ENCODE measurements at places on chromosomes 6 and 20. TPM values are rescaled to one million over a fixed set of nuclear protein-coding genes. Genes with fewer than 3 reads are reported as not detected.

The SAMD5 gene
- polyA plus RNA-seq = 32.8 TPM

The MYLIP gene
- 41.1 TPM for polyA plus RNA-seq

The C20orf173 gene
- not detected for polyA plus RNA-seq

GRCh38 chr20:63775096-63775978, 35.8 kb downstream of the SLC2A4RG start:
- peaks cover 20% of the 10 kb centered on the region for H3K27me3 ChIP-seq
- H3K4me1 ChIP-seq = peaks cover 9% of the 10 kb centered on the region
- DNase-seq = peak; percentile 38
- no peak overlapping the region for H3K4me3 ChIP-seq
- no peak overlapping the region for H3K27ac ChIP-seq
- H3K36me3 ChIP-seq = no peaks in the 10 kb centered on the region

DNA sequence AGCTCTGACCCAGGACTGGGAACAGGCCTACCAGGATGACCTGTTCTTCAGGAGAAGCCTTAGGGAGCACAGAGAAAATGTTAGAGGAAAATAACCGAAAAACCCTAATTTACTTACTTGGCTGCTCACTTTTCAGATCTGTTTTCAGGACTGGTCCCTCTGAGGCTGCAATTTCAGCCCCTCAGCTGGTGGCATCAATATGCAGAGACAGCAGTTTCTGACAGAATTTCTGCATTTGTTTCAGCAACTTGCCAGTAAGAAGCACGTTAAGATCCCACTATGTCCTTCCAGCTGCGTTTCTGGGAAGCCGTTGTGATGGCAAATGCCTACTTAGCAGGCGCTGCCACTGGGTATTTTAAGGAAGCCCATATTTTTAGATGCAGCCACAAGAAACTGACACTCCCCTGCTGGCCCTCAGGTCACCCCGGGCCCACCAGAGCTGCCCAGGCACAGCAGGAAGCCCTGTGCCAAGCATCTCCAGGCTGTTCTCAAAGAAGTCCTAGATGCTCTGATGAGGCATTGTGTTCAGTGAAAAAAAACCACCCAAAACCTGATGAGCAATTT, 7.5 kb downstream of the YTHDF1 start:
- H3K27me3 ChIP-seq = no peaks in the 10 kb centered on the region
- H3K36me3 ChIP-seq = peaks cover 74% of the 10 kb centered on the region
- H3K27ac ChIP-seq = no peak overlapping the region

- H3K4me3 ChIP-seq = no peak overlapping the region
- H3K27ac ChIP-seq = no peak overlapping the region
- H3K36me3 ChIP-seq = no peaks in the 10 kb centered on the region
- no peak for DNase-seq
- no peaks in the 10 kb centered on the region for H3K27me3 ChIP-seq
These were observed 483.8 kb upstream of the EYS start for GRCh38 chr6:66190858-66191257.

DNA sequence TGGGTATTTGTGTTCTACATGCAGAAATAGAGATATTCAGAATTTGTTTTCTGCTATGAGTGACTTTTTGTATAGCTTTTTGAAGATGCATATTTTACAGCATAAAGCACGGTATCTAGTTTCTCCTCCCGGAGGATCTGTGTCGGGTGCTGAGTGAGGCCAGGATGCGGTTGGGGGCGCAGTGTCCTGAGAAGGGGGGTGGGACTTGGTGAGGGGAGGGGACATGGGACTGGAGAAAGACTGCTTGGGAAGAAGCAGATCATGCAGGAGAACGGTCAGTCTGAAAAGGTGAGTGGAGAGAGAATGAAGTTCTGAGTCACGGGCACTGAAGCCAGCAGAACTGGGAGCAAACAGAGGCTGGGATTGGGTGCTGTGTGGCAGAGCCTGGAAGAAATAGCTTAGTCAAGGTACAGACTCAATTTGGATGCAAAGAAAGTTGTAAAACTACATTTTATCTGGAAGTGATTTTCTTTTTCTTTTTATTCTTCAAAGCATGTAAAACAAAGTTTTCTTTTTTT, 44.0 kb downstream of the STX11 start:
- no peaks in the 10 kb centered on the region for H3K4me1 ChIP-seq
- DNase-seq = no peak
- no peaks in the 10 kb centered on the region for H3K36me3 ChIP-seq

DNA sequence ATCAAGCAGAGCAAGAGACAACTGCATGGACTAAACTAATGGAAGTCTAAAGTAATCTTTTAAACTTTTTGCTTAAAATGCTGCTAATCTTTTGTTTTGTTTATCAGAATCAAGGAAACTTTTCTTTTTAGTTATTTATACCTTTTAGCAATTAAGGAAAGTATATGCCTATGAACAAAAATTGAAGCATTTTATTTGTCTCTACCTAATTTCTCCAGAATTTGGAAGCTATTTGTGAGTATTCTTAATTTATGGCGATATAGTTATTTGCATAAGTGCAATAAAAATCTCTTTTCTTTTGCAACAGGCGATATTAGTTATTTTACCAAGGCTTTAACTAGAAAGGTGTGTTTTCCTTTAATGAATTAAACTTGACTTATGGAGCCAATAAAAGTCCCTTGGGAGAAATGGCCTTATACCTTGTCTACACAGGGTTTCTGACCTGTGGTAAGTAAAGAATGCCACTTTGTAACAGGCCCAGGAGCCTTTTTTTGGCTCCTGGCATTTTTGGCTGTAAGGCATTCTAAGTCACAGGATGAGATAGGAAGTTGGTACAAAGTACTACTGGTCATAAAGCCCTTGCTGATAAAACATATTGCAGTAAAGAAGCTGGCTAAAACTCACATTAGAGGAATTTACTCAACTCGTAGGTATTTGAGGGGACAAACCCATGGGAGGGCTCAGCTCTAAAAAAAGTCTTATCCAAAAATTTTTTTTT, 37.2 kb downstream of the TMEM14A start:
- no peak overlapping the region for H3K4me3 ChIP-seq
- H3K36me3 ChIP-seq = no peaks in the 10 kb centered on the region
- H3K27ac ChIP-seq = no peak overlapping the region
- DNase-seq = peak; percentile 6
- H3K27me3 ChIP-seq = no peaks in the 10 kb centered on the region

DNA sequence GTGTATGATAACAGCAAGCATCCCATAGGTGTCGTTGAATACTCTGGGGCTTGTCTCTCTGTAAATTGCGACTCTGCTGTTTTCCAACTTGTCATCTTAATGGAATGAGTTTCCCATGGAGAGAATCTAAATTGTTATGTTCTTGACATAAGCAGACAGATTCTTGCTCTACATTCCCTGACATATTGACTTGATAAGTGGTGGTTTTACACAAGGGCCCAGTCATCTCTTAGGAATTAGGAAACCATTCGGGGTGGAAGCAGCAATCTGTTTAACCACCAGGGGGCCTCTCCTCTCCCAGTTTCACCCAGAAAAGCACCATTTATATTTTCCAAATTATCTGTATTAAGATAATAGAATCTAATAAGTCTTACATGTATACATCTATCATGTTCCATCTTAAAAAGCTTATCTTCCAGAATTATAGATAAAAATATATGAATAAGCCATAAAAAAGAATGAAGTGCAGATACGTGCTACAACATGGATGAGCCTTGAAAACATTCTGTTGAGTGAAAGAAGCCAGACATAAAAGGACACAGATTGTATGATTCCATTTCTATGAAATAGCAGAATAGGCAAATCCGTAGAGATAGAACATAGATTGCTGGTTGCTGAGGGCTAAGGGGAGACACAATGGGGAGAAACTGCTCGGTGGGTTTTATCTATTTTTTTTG, 23.1 kb upstream of the MROH8 start:
- no peaks in the 10 kb centered on the region for H3K4me1 ChIP-seq
- peak overlapping the region; percentile 43 for H3K27ac ChIP-seq
- peak; percentile 33 for DNase-seq
- H3K27me3 ChIP-seq = no peaks in the 10 kb centered on the region

DNA sequence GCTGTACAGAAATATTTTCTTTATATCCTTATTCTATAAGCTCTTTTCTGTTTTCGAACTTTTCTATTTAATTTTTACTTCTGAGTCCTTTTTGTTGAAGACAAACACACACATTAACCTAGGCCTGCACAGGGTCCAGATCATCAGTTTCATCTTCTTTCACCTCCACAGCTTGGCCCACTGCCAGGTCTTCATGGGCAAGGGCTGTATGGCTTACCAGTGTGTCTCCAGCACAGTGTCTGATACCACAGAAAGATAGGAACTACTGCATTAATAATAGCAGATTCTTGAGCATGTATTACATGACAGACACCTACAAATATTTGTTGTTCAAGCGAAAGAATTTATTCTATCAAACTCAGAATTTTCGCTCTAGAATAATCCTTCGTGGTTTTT, 24.4 kb downstream of the QKI start:
- no peaks in the 10 kb centered on the region for H3K36me3 ChIP-seq
- no peak overlapping the region for H3K4me3 ChIP-seq
- H3K27ac ChIP-seq = no peak overlapping the region
- H3K4me1 ChIP-seq = no peaks in the 10 kb centered on the region
- no peak for DNase-seq
- peaks cover 8% of the 10 kb centered on the region for H3K27me3 ChIP-seq

GRCh38 chr6:67935976-67936477, 699.1 kb upstream of the ADGRB3 start:
- H3K4me3 ChIP-seq = no peak overlapping the region
- H3K4me1 ChIP-seq = no peaks in the 10 kb centered on the region
- H3K27ac ChIP-seq = no peak overlapping the region

DNA sequence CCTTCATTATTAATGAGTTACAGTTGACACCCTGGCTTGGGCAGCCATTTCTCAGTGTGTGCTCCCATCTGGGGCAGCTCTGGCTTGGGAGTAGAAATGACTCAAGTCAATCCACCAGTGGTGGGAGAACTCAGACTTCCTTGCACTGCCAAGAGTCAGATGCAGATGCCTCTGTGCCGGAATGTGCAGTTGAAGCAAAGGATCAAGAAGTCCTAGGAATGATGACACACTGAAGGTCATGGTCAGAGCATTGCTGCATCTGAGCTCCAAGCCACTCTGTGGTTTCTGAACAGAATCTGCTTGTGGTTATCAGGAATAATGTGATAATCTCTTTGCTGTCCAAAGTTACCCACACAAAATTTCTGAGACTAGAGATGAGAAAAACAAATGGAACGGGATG, 19.5 kb upstream of the PAX1 start:
- DNase-seq = no peak
- peaks cover 3% of the 10 kb centered on the region for H3K27me3 ChIP-seq
- H3K4me3 ChIP-seq = no peak overlapping the region
- no peaks in the 10 kb centered on the region for H3K4me1 ChIP-seq

DNA sequence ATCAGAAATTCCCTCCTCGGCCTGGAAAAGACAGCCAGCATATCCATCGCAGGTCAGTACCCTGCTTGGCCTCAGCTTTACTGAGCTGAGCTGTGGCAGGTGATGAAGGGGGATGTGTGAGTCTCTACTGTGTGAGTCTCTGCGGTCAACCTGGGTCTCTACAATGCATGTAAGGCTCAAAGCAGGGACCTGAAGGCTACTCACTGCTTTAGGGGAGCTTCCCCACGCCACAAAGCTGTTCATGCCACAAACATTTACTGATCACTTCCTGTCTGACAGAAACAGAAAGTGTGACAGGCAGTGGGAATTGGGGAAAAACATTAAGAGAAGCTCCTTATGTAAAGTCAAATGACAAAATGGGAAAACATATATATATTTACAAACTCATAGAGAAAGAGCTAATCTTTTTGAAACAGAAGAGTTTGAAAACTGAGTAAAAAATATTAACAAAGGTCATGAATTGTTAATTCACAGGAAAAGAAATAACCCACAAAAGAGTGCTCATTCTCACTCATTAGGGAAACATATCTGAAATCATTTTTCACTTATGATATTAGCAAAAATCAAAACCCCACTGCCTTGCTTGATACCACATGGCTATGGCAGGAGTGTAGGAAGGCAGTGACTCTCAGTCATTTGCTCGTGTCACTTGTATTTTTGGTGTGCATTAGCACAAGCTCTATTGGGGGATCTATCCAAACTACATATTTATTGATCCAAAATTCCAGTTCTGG, 5.8 kb downstream of the BTN3A3 start:
- H3K4me3 ChIP-seq = no peak overlapping the region
- H3K27ac ChIP-seq = no peak overlapping the region
- H3K27me3 ChIP-seq = no peaks in the 10 kb centered on the region
- peaks cover 11% of the 10 kb centered on the region for H3K36me3 ChIP-seq

DNA sequence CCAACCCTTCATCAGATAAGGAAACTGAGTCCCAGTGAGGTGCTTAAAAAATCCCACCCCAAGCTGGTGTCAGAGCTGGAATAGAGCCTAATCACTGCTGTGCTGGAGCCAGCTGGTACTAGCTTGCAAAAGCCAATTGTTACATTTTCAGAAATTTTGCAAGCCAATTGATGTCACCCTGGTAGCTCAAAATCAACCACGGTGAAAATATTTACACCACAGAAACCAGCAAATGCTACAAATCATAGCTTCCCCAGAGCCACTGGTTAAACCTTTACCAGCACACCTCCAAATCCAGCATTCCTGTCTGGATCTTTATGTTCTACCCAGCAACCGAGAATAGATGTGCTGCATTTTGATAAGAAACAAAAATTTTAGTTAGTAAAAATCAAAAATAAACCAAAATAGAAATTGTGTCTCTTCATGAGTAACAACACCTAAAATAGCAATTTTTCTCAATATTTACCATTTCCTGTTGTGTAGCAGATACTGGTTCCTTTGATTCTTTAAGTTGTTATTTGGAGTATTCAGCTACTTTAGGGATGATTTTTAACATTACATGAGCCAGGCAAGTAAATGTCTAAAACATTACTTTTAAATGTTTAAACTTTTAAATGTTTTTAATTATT, 7.2 kb upstream of the LCA5 start:
- peaks cover 4% of the 10 kb centered on the region for H3K36me3 ChIP-seq
- no peak for DNase-seq
- peaks cover 11% of the 10 kb centered on the region for H3K4me1 ChIP-seq

DNA sequence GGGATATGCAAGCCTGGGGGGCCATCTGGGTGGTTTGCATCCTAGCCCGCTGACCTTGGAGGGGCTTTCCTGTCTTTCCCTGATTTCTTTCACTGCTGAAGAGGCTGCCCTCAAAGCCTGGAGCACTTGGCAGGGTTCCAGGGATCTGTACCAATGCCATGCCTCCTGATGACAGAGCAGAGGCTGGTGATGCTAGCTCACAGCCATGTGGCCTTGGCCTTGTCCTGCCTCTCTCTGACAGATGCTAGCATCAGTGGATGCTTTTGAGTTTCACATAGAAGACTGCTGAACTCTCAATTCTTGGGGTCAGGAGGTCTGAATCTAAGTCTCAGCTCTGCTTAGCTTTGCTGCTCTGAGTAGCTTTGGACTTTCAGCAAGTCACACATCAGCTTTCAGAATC, 21.9 kb upstream of the RREB1 start:
- H3K27ac ChIP-seq = peak overlapping the region; percentile 84
- peaks cover 26% of the 10 kb centered on the region for H3K4me1 ChIP-seq
- no peaks in the 10 kb centered on the region for H3K27me3 ChIP-seq

DNA sequence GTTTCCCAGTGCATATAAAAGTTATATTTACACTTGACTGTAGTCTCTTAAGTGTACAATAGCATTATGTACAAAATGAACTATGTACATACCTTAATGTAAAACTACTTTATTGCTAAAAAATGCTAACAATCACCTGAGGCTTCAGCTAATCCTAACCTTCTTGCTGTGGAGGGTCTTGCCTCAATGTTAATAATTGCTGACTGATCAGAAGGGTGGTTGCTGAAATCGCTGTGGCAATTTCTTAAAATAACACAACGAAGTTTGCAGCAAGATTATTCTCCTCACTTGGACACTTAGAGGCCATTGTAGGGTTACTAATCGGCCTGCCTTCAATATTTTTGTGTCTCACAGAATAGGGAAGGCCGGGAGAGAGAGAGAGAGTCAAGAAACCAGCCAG, 24.7 kb upstream of the MICB start:
- no peak overlapping the region for H3K27ac ChIP-seq
- DNase-seq = no peak
- H3K27me3 ChIP-seq = peaks cover 2% of the 10 kb centered on the region
- no peaks in the 10 kb centered on the region for H3K36me3 ChIP-seq
- H3K4me3 ChIP-seq = no peak overlapping the region

All from large intestine (tissue), 12 donors.